NCI-H82 (cell line): ENCODE measurements at places on chromosomes 12 and 14.

DNA sequence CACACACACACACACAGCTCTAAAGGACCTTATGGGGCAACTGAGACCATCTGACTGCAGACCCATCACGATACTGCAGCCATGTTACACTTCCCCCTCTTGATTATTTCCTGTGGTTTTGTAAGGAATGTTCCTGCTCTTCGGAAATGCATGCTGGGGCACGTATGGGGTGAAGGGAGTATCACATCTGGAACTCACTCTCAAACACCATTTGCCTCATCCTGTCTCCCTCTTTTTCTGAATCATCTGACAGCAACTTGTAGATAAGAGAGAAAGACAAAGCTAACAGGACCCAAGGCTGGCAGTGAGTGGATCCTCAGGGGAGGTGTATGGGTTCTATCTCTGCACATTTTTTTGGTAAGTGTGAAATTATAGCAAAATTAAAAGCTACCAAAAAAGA lies 50.3 kb downstream of the RIMBP2 start:
- no peak for DNase-seq

GRCh38 chr12:11015775-11016430 lies 6.5 kb downstream of the TAS2R19 start:
- no peak for DNase-seq

DNA sequence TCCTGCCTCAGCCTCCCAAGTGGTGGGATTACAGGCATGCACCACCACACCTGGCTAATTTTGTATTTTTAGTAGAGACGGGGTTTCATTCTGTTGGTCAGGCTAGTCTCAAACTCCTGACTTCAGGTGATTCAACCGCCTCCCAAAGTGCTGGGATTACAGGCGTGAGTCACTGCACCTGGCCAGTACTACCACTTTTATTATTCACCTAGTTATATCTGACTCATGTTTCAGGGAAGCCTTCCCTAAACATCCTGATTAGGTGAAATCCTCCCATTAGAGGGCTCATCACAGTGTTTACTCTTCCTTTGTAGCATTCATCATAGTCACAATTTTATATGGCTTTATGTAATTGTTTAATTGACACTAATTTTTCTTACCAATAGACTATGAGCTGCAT lies 295.3 kb upstream of the SOX5 start:
- DNase-seq, result no peak

DNA sequence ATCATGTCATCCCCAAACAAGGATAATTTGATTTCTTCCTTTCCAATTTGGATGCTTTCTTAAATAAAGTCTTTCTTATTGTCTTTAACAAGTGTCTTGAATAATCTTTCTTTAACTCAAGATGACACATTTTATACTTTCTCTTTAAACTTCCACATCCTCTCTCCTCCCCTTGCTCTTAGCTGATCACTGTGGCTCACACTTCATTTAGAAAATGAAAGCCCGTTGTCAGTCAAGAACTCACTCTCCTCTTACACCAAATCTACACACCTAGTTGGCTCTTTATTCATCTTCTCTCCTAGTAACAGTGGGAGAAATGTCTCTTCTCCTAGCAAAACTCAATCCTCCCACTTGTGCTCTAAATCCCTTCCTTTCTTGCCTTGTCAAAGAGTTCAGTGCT lies 10.4 kb upstream of the RMST start:
- no peak for DNase-seq

DNA sequence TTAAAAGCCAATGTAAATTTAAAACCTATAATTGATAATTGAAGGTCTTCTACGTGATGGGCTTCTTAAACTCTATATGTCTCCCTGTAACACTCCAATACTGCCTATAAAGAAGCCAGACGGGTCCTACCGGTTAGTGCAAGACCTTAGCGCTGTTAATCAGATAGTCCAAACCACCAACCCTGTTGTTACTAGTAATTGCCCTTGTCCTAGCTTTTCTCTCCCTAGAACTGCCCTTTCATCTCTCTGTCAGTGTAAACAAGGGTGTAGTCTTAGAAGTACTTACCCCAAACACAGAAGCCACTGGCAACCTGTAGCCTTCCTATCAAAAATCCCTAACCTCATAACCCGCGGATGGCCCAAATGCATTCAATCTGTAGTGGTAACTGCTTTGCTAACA lies 243.0 kb upstream of the DIO3 start:
- no peak for DNase-seq

DNA sequence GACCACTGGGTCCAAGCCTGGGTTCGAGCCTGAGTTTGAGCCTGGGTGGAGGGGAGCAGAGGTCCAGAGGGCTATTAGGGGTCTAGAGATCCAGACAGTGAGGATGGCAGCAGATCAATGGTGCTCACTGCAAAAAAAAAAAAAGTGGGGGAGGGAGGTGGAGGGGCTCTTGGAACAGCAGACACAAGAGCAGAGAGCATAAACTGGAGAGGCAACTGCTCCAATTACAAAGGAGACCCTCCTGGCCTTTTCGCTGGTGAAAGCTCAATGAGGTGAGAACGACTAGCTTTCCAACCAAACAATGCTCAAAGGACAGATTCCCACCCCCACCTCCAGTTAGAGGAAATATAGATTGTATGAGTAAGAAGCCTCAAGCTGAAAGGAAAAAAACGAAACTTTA lies 124.2 kb upstream of the TSPAN8 start:
- DNase-seq, result no peak

DNA sequence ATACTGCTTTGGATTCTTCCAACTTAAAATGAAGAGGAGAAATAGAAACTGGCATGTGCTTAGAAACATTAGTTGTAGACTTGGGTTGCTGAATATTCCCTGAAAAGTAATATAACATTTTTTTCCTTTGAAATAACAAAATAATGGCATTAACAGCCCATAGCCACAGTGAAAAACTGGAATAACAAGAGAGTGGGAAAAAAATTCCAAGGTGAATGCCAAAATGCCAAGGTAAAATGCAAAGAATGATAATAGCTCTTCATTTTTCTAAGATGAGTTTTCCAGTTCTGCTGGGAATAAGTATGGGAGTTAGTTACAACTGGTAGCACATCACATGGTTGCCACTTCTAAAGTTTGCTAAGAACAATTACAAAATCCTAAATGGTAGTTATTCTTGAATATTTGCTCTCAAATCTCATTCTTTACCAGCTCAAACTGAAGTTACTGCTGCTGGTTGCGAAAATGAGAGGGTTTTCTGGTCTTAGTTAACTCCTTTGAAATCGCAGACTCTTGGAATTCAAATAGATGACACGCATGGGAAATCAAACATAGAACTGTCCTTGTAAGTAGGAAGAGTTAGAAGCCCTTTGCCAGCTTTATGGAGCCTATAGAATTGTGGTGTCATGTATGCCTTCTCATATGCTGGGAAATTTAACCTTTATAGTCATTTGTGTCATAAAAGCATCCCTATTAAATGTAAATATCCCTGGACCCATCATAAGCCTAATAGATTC lies 165.0 kb upstream of the DCN start:
- DNase-seq, result no peak

GRCh38 chr14:106586098-106586704 lies 1059.8 kb downstream of the TMEM121 start:
- DNase-seq, result peak; percentile 45
